Tongue (tissue), 3 donors: ENCODE measurements at places on chromosomes 5 and 9.
A peak's percentile ranks its signal among the peaks of the same experiment; 100 is the strongest.

- DNase-seq = peak; percentile 11
These were observed 23.4 kb upstream of the RFX3 start for GRCh38 chr9:3549225-3549624.

GRCh38 chr5:1050423-1051365 lies 42.1 kb downstream of the NKD2 start:
- DNase-seq = peak; percentile 53

- no peak for DNase-seq
These were observed 13.4 kb downstream of the ZMAT2 start for GRCh38 chr5:140713562-140714094.

DNA sequence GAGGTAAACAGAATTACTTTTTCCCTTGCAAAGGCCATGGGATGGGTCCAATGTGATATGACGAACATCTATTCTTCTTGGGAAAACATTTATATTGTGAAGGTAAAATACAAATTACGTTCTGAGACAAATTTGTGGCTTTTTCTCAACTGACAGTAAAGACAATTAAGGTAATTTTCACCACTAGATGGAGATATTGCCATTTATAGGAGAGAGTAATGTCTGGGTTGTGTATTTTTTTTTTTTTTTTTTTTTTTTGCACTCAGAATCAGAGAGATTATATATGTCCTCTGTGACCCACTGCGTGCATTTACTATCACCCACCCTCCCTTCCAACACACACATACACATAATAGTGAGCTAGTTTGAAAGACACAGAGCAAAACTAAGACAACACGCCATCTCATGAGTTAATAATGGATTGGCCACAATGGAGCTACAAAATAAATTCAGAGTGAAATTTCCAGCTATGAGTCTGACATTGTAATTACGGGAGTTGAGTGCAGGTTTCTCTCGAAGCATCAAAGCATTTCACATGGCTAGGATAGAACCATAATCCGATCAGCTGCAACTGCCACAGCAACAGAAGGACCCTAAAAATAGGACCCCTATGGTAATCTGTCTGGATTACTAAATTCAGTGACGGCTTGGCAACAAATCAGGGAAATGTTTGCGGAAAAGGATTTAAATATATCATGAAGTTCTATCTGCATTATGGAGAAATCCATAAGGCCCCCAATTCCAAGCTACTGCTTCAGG lies 49.2 kb downstream of the ANXA1 start:
- peak; percentile 59 for DNase-seq

- no peak for DNase-seq
These were observed 200.9 kb downstream of the AUH start for GRCh38 chr9:91160599-91161464.

GRCh38 chr5:26761446-26761845 lies 276.9 kb downstream of the CDH9 start:
- DNase-seq = peak; percentile 10

- no peak for DNase-seq
These were observed 267.9 kb downstream of the COX7C start for GRCh38 chr5:86885489-86886230.

GRCh38 chr9:21506626-21507482 lies 24.7 kb upstream of the IFNE start:
- DNase-seq = no peak

- no peak for DNase-seq
These were observed 153.4 kb upstream of the MAP1B start for GRCh38 chr5:71953866-71954265.

DNA sequence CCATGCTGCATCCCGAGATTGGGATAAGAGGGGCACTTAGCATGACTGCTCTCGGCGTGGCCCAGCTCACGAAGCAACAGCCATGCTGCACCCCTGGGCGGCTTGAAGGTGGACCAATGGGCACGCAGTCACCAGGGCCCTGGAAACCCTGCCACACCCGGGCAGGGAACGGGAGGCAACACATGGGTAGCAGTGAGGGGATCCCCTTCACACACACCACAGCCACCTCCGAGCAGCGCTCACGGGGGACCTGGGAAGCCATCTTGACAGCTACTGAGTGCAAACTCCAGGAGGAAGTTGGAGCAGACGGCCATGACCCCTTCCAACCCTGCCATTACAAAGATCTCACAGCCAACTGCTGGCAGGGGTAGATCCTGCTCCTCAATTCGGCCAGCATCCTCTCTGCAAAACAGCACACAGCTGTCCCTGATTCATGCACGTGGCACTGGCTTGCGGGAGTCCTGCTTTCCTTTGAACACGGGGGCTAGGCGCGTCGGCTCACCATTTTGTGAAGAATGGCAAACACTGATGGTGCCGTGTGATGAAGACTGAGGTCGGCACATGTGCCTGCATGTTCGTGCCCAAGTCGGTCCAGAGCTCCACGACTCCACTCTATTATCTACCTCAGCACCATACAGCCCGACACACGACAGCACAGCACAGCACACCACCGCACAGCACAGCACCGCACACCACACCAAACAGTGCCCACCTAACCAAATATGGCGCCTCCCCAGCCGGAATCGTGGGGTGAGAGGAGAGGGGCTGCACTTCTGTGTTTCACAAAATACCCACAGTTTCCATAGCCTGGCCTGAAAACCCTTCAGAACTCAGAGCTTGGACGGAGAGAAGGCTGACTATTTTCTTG lies 5.0 kb downstream of the UBAC1 start:
- no peak for DNase-seq

DNA sequence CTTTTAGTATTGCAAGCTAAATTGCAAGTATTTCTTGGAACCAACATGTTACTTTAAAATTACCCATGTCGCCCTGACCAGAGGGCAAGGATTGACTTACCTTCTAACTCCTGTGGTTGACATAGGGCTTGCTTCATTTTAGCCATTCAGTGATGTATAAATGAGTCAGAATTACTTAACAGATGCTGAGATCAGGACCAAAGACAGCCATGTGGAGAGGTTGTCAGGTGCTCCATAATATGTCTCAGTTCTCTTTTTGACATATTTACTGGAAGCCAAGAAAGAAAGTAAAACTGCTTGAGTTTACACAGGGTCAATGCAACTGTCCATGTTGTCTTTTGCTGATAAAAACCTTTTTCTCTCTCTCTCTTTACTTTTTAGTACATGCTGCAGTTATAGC lies 33.2 kb downstream of the F2RL2 start:
- DNase-seq = no peak

GRCh38 chr5:133130387-133131118 lies 78.7 kb downstream of the HSPA4 start:
- DNase-seq = no peak

- DNase-seq = no peak
These were observed 3.4 kb downstream of the EPB41L4B start for GRCh38 chr9:109317311-109317978.

- no peak for DNase-seq
These were observed 5.0 kb downstream of the PBX3 start for GRCh38 chr9:125752070-125752628.

- DNase-seq = peak; percentile 62
These were observed 55.9 kb upstream of the STXBP1 start for GRCh38 chr9:127555840-127556820.

- DNase-seq = peak; percentile 70
These were observed 95.6 kb downstream of the RFK start for GRCh38 chr9:76298521-76299144.

- no peak for DNase-seq
These were observed 2.4 kb downstream of the SOWAHA start for GRCh38 chr5:132815454-132815853.

DNA sequence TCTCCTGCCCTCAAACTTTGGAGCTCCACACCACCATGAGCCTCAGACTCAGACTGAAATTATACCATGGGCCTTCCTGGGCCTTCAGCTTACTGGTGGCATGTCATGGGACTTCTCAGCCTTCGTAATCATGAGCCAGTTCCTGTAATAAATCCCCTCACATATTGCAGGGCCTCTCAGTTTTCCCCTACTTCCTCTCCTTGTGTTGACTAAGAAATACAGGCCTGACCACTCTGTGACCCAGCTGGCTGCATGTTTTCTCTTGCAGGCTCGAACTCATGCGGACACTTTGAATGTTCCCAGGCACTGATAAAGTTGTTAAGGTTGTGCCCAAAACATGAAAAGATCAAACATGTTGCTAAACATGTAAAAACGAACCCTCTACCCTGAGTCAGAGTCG lies 26.2 kb upstream of the SHC3 start:
- no peak for DNase-seq

GRCh38 chr9:93960221-93960970 lies 5.2 kb upstream of the BARX1 start:
- no peak for DNase-seq

- DNase-seq = no peak
These were observed 5.3 kb upstream of the DDX4 start for GRCh38 chr5:55732585-55732984.

DNA sequence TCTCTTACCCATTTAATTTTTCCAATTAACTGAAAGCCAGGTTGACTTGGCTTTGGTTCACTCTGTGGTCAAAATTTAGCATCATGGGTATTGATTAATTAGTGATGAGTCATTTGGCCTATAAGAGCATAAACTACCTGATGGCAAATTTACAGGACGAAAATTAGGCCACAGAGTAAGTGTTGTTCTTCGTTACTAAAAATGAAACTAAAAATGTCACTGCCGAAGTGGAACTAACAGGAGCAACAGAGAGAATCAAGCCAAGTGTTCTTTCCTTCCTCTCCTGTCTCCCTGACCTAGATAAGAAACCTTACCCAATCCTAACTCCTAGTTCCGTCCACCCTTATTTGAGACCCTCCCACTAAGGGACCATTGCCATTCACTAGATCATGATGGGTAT lies 176.9 kb downstream of the RAB3C start:
- no peak for DNase-seq

- DNase-seq = no peak
These were observed 54.7 kb downstream of the NAA35 start for GRCh38 chr9:85995599-85995998.

DNA sequence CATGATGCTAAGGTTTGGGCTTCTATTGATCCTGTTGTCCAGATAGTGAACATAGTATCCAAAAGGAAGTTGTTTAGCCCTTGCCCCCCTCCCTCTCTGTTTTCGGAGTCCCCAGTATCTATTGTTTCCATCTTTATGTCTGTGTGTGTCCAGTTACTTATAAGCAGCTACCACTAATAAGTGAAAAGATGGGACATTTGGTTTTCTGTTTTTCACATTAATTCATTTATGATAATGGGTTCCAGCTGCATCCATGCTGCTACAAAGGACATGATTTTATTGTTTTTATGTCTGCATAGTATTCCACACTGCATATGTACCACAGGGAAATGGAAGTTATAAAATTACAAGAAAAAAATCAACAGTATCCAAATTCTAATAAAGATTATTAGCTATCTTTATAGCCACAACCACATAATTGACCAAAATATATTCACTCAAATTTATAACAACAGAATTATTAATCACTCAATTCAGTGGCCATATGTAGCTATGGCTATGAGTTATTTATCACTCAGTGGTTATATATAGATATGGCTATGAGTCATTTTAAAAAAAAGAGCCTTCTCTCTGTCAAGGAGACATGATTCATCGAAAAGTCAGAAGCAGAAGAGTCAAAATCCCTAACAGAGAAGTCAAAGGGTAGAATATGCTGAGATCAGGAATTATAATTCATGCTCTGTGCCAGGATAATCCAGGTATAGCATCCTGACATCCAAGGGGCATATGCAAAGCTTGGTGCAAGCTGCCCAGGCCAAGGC lies 367.5 kb downstream of the DEPDC1B start:
- no peak for DNase-seq

- no peak for DNase-seq
These were observed 43.1 kb downstream of the COL27A1 start for GRCh38 chr9:114198249-114199040.

- no peak for DNase-seq
These were observed 200.0 kb downstream of the ATP10B start for GRCh38 chr5:160651692-160652645.

DNA sequence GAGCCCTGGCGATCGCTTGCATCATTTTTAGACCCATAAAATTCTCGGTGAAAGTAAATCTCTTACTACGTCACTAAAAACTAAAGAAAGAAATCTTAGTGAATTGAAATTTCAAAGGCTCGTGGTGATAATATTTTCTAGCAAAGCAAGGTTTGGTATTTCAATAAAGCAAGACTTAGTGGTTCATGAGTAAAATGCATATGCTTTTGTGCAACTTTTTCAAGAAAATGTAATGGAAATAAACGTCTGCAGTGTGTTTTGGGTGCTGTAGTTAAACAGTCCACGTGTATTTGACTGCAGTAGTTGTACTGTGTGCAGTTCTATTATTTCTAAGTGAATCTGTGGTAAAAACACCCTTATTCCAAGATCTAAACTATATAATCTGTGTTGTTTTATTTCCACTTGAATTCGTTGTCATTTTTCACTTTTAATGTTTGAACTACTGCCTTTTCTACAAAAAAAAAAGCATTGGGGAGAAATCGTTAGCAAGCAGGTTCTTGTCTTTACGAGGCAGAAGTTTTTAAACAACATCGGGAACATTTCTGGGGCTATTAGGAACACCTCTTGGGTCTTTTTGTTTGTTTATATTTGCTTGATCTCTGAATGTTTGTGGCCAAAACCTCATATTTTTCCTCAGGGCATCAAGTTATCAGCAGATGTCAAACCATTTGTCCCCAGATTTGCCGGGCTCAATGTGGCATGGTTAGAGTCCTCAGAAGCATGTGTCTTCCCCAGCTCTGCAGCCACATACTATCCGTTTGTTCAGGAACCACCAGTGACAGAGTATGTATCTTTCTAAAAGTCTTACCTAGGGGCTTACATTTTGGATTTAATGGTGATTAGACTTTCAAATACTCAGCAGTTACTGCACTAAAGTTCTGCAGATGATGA lies 960 bp downstream of the SECISBP2 start:
- DNase-seq = peak; percentile 46

- no peak for DNase-seq
These were observed 113.7 kb downstream of the BAAT start for GRCh38 chr9:101271102-101271501.

- DNase-seq = peak; percentile 75
These were observed 202.6 kb downstream of the DCP2 start for GRCh38 chr5:113179156-113179555.

- DNase-seq = peak; percentile 50
These were observed 72.3 kb downstream of the SLCO4C1 start for GRCh38 chr5:102223542-102224477.

DNA sequence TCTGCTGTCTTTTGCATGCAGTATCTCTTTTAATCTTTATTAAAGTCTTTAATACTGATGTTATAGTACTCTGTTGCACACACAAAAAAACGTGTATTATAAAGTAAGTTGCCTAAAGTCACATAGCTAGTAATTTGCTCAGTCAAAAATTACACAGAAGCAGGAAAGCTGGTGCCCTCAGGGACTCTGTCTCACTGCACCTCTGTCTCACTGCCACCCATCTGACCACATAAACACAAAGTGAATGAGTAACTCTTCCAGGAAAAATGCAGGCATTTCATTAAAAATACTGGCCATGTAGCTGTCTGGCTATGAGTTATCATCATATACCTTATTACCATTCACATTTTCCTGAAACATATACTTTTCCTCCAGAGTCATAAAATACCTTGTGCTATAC lies 591.7 kb downstream of the CSNK1G3 start:
- DNase-seq = no peak

DNA sequence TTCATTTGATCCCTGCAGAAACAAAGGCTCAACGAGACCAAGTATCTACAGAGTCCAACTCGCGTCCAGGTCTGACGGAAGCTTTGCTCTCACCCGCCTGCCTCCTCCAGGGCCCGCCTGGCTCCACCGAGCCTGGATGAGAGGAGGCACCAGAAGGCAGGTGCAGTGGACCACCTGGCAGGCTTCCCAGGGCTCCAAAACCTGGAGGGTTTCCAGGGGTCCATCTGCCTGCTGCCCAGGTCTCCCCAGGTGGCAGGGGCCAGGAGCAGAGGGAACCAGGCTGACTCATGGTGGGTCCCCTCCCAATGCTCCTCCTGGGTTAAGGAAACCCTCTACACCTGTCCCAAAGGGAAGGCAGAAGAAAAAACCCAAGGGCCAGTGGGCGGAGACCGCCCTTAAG lies 59.5 kb downstream of the VAV2 start:
- no peak for DNase-seq
